ENCODE measurements at places on chromosomes 11 and 22. TPM values are rescaled to one million over a fixed set of nuclear protein-coding genes. Genes with fewer than 3 reads are reported as not detected.

- H3K27me3 ChIP-seq: peaks cover 12% of the 10 kb centered on the region
- peak overlapping the region; percentile 14 for H3K27ac ChIP-seq
- no peak overlapping the region for H3K4me3 ChIP-seq
Observed at GRCh38 chr11:8021920-8022319, 34.8 kb downstream of the EIF3F start.

Gene ABCC8
- not detected for total RNA-seq

DNA sequence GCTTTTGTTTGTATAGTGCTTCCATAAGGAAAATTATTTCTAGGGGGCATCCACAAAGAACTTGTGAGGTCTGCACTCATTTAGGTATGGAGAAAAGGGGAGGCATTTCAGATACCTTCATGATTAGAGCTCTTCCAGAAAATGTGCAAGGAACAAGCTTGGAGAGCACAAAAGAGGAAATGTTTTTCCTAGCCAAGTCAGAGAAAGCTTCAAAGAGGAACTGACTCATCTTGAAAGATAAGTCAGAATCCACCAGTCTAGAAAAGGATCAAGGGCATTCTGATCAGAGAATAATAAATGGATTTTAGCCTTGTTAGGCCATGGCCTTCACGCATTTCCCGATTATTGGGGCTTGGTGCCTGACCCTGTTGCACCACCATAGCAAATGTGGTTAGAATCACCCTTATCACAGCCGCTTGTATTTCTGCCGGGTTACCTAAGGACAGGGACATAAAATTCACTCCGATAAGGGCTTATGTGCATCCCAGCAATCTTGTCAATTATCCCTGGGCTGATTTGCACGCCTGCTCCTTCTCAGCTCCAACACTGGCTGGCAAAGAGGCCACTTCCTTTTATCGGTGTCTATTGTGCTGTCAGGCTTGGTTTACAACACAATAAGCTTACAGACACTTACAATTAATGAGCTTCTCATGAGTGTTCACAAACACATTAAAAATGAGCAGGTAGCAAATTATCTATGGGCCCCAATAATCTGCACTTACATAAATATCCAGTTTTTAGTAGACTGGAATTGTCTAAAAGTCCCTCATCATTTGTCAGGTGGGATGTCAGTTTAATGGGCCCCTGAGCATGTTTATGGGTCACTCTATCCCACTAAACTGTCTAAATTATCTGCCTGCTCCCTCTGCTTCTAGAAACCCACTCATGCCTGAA lies 613.5 kb downstream of the SOX6 start:
- H3K4me1 ChIP-seq: no peaks in the 10 kb centered on the region
- no peak overlapping the region for H3K27ac ChIP-seq
- H3K36me3 ChIP-seq: no peaks in the 10 kb centered on the region
- no peak overlapping the region for H3K4me3 ChIP-seq
- no peak for DNase-seq

DNA sequence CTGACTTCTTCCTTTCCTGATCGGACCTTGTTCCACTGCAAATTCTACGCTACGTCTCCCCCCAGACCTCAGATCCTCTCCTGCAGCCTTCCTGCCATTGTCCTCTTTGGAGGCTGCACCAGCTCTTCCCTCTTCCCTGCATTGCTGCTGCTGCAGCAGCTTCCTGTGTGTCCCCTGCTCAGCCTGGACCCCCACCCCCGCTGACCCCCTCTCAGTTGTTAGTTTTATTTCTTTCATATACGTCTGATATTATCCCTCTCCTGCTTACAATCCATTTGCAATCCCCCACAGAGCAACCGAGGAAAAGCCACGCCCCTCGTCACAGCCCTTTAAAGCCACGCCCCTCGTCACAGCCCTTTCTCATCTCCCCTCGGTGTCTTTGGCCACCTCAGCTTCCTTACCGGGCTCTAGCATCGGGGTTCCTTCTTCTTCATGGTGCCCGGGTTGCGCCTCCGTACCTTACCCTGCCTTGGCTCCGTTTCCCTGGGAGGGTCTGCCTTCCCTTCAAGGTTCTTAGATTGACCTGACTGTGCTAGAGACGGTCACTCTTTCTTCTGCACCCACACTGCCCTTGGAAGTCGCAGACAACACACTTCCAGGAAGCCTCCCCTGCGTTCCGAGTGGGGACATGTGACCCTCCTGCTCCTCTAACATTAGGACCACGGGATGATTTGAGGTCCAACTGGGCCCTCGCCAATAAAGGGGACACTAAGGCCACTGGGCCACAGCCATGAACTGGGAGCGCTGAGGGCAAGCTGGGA lies 4.8 kb downstream of the MRGPRG start:
- DNase-seq: no peak
- H3K4me1 ChIP-seq: peaks cover 7% of the 10 kb centered on the region
- H3K27ac ChIP-seq: no peak overlapping the region
- peaks cover 3% of the 10 kb centered on the region for H3K36me3 ChIP-seq

Gene CALCA
- total RNA-seq: not detected

DNA sequence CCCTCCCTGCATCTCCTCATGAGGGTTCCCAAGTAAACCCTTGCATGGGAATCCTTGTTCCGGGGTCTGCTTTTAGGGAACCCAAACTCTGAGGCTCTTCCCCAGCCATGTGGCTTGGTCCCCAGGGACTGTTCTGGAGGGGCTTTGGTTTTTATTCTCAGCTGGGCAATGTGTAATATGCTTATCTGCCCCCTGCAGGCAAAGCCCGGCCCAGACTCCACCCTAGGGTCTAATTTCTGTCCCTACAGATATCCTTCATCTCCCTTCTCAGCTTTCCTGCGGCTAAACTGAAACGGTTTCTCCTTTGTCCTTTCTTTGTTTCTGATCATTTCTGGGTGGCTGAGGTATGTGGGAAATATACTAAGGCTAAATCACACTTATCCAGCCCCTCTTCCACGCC lies 37.1 kb downstream of the TST start:
- DNase-seq: no peak
- peak overlapping the region; percentile 33 for H3K4me3 ChIP-seq
- peaks cover 8% of the 10 kb centered on the region for H3K4me1 ChIP-seq

DNA sequence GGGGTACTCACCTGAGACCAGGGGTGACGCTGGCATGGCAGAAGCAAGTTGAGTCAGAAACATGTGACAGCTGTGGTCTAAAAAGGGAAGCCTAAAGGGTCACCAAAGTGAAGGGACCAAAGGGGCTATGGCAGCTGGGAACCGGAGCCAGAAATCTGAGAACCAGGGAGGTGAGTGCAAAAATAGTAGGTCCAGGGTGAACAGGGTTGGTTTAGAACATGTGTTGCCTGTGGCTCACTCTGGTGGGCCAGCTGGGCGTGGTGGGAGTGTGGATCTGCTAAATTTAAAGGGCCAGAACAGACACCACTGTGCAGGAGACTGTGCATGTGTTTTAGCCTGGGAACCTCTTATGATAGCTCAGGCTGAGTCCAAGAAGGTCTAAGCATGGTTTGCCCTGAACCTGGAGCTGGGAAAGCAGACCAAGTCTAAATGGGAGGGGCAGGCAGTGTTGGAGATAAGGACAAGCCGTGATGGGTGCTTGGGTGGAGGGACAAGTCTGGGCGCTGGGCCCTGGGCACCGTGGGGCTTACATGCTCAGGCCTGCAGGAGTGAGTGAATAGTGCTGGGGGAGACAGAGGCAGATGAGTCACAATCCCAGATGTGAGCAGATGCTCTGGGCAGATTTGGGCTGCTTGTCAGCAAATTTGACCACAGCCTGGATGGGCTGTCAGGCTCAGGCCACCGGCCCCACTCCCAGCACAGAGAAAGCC lies 41.4 kb upstream of the ZBED5 start:
- no peak overlapping the region for H3K4me3 ChIP-seq
- DNase-seq: no peak
- H3K36me3 ChIP-seq: peaks cover 6% of the 10 kb centered on the region
- H3K4me1 ChIP-seq: no peaks in the 10 kb centered on the region

GRCh38 chr22:49107561-49107960 lies 720.1 kb downstream of the BRD1 start:
- H3K27ac ChIP-seq: no peak overlapping the region
- H3K4me3 ChIP-seq: no peak overlapping the region
- H3K4me1 ChIP-seq: peaks cover 3% of the 10 kb centered on the region

Gene SCN4B
- not detected for total RNA-seq

Gene PACSIN3
- total RNA-seq: 0.30 TPM

DNA sequence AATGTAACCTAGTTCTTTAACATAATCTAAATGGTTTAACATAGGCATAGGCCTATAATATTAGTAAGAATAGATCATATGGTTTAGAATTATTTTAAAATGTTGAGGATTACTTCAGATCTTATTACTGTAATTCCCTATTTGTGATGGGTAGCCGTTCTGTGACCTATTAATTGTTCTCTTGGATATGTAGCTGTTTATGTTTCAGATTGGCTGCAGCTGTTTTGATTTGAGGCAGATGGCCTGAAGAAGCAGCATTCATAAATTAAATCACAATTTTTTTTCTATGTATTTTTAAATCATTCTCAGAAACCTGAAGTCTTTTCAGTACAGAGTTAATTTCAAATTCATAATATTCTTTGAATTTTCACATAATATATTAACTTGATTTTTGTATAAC lies 104.5 kb downstream of the PDE3B start:
- H3K27me3 ChIP-seq: no peaks in the 10 kb centered on the region
- H3K4me3 ChIP-seq: no peak overlapping the region
- H3K4me1 ChIP-seq: peaks cover 23% of the 10 kb centered on the region
- DNase-seq: no peak
- H3K36me3 ChIP-seq: no peaks in the 10 kb centered on the region

Gene ZBTB16
- 17.2 TPM for total RNA-seq

GRCh38 chr11:15937601-15938120 lies 418.7 kb downstream of the SOX6 start:
- no peaks in the 10 kb centered on the region for H3K36me3 ChIP-seq
- H3K4me3 ChIP-seq: no peak overlapping the region

Gene TRIM49B
- total RNA-seq: not detected

Gene THOC5
- total RNA-seq: 34.2 TPM

Gene MTMR3
- 55.7 TPM for total RNA-seq

Gene OR52N4
- total RNA-seq: 1.4 TPM

GRCh38 chr11:132655187-132655855 lies 877.0 kb downstream of the OPCML start:
- H3K27ac ChIP-seq: no peak overlapping the region
- no peak overlapping the region for H3K4me3 ChIP-seq
- peaks cover 13% of the 10 kb centered on the region for H3K27me3 ChIP-seq
- no peaks in the 10 kb centered on the region for H3K36me3 ChIP-seq
- DNase-seq: no peak

GRCh38 chr11:113334183-113334582 lies 19.8 kb downstream of the TTC12 start:
- H3K36me3 ChIP-seq: peaks cover 35% of the 10 kb centered on the region
- no peak overlapping the region for H3K27ac ChIP-seq
- H3K27me3 ChIP-seq: no peaks in the 10 kb centered on the region
- H3K4me3 ChIP-seq: no peak overlapping the region
- no peak for DNase-seq

- H3K36me3 ChIP-seq: peaks cover 18% of the 10 kb centered on the region
- H3K27me3 ChIP-seq: no peaks in the 10 kb centered on the region
- peaks cover 31% of the 10 kb centered on the region for H3K4me1 ChIP-seq
- H3K27ac ChIP-seq: peak overlapping the region; percentile 85
- DNase-seq: no peak
Observed at GRCh38 chr22:40421941-40422340, 51.5 kb downstream of the SGSM3 start.

DNA sequence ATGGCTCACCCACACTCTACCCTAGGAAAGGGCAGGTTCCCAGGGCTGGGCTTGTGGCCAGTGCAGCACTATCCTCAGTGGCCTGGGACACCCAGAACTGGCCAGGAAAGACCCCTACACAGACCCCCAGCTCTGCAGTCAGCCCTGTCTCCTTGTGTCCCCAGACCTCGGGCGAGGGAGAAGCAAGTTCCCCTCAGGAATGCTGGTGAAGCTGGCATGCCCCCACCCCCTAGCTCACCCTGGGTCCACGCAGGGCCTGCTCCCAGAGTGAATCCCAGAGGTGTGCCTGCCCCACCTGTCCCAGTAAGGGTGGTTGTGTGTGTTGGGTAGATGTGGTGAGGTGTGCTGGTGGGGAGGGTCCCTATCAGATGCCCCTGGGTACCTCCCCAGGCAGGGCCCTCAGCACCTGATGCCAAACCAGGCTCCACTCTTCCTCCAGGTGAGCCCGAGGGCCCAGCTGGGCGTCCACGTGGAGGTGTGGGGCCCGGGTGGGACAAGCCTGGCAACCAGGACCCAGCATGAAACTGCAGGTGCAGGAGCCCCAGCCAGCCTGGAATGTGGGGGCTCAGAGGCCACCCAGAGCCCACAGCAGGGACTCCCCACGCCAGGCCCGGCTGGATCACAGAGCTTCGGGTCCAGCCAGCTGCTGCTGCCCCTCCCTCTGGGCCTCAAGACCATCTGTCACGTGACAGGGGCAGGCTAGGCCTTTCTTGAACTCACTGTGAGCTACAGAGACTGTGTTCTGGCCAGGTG lies 48.4 kb upstream of the KCNQ1OT1 start:
- H3K4me3 ChIP-seq: no peak overlapping the region
- peaks cover 9% of the 10 kb centered on the region for H3K4me1 ChIP-seq
- no peaks in the 10 kb centered on the region for H3K27me3 ChIP-seq
- H3K27ac ChIP-seq: peak overlapping the region; percentile 54

Gene TH
- not detected for total RNA-seq

- H3K27ac ChIP-seq: peak within 1 kb of the TSS; percentile 92
- H3K27me3 ChIP-seq: peaks cover 16% of the 10 kb centered on the region
Observed at GRCh38 chr11:17014321-17014832, at the start of gene PLEKHA7. Gene PLEKHA7, minus strand, starts transcription at chr11:17014414. Its CDS starts 13 bp downstream, at chr11:17014401.

- H3K36me3 ChIP-seq: no peaks in the 10 kb centered on the region
- peaks cover 4% of the 10 kb centered on the region for H3K4me1 ChIP-seq
- H3K4me3 ChIP-seq: peak within 1 kb of the TSS; percentile 75
- H3K27me3 ChIP-seq: peaks cover 52% of the 10 kb centered on the region
- peak within 1 kb of the TSS; percentile 72 for H3K27ac ChIP-seq
Observed at GRCh38 chr22:39994566-39995392, at the start of gene FAM83F. Gene FAM83F, plus strand, starts transcription at chr22:39994954. Its CDS starts 89 bp downstream, at chr22:39995043.

Gene LINC01488
- total RNA-seq: not detected

Gene PGM2L1
- 10.8 TPM for total RNA-seq

Gene BDNF
- not detected for total RNA-seq

DNA sequence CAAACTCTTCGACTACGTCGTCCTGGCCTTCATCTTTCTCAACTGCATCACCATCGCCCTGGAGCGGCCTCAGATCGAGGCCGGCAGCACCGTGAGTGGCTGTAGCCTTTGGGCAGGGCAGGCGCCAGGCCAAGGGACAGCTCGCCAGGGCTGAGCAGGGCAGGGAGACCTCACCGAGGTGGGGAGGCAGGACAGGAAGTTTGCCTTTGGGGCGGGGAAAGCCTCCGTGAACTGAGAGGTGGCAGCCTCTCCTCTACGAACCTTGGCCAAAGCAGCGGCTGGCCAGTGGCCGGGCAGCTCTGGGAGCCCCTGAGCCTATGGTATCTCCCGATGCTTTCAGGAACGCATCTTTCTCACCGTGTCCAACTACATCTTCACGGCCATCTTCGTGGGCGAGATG lies 93.2 kb downstream of the CACNA1I start:
- peak overlapping the region; percentile 37 for H3K27ac ChIP-seq
- no peak overlapping the region for H3K4me3 ChIP-seq
- peaks cover 32% of the 10 kb centered on the region for H3K4me1 ChIP-seq
- peaks cover 11% of the 10 kb centered on the region for H3K36me3 ChIP-seq

Gene ZNF214
- total RNA-seq: not detected

GRCh38 chr22:32817137-32817730 lies 15.7 kb downstream of the TIMP3 start:
- DNase-seq: no peak
- no peaks in the 10 kb centered on the region for H3K36me3 ChIP-seq
- no peak overlapping the region for H3K27ac ChIP-seq
- no peaks in the 10 kb centered on the region for H3K4me1 ChIP-seq
- H3K4me3 ChIP-seq: no peak overlapping the region
